Hematopoietic multipotent progenitor cell treated with erythropoietin and hydrocortisone succinate and interleukin-3 and kit ligand, for 8 days (in vitro differentiated cells): ENCODE measurements at places on chromosomes 3 and 15.

- no peak for DNase-seq
These were observed 10.0 kb upstream of the ST6GAL1 start for GRCh38 chr3:186920301-186920700.

GRCh38 chr3:22858486-22858885 is 344.6 kb upstream of the UBE2E2 start:
- DNase-seq = no peak

GRCh38 chr3:190601622-190602021 is 87.7 kb downstream of the IL1RAP start:
- no peak for DNase-seq

DNA sequence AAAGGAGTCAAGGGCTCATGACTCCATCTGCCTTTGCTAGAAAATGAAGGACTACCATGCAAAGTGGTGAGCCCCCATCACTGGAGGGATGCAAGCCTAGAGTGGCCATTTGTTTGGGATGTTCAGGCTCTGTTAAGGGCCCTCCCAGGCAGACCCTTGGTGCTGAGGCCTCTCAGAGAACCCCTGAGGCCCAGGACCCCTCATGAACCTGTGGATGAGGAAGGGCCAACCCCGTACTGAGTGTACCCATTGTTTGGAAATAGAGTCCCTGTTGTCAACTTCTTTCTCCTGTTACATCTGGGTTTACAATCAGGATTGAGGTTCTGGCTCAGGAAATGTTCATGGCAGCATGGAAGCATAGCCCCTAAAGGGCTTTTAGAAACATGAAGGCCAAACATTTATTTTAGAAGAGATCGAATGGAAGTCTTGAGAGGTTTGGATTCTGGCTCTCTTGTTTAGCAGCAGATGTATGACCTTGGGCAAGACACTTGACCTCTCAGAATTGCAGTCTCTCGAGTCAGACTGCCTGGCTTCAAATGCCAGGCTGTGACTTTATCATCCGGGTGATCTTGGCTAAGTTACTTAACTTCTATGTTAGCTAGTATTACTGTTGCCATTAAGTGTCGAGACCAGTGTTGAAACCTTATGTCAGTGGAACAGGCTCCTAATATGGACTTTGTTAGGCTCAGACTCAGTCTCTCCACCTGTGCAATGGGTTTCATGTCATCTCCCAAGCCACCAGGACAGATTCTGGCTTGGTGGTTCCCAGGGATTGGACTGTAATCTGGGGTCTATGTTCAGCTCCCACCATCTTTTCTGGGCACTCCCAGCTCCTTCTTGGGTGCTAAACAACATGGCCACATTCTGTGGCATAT is 12.4 kb downstream of the ITGA11 start:
- DNase-seq = no peak

DNA sequence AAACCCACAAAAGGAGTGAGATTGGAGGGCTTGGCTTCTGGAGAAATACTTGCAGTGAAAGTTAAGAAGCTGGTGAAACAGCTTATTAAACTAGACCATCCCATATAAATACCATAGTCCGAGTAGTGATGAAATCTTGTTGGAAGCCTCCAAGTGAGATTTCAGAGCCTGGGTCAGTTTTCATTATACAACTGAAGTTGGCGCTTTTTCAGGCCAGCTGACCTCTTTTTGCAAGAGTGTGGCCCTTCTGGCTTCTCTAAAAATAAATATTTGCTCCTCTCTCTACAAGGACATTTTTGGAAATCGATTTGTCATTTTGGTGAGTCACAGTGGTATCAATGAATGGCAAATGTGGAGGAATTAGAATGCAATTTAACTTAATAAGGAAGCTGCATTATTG is 51.2 kb upstream of the THRB start:
- DNase-seq = no peak

GRCh38 chr3:39387411-39387975 is 4.3 kb downstream of the SLC25A38 start:
- DNase-seq = peak; percentile 96

DNA sequence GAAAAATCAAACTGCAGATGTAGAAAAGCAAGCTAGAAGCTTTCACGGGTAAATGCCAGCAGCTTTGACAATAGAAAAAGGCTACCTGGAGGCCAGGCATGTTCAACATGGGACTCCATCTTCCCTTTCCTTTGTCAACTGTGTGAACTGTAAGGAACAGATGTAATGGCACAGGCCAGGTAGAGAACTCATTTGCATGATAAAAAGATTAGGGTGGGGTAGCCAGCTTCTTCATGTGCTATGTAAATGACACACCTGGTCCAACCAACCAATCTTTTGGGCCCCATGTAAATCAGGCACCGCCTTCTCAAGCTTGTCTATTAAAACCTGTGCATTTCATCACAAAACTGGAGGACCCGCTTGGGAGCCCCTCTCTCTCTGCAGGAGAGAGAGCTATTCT is 686.5 kb upstream of the GOLIM4 start:
- DNase-seq = no peak

DNA sequence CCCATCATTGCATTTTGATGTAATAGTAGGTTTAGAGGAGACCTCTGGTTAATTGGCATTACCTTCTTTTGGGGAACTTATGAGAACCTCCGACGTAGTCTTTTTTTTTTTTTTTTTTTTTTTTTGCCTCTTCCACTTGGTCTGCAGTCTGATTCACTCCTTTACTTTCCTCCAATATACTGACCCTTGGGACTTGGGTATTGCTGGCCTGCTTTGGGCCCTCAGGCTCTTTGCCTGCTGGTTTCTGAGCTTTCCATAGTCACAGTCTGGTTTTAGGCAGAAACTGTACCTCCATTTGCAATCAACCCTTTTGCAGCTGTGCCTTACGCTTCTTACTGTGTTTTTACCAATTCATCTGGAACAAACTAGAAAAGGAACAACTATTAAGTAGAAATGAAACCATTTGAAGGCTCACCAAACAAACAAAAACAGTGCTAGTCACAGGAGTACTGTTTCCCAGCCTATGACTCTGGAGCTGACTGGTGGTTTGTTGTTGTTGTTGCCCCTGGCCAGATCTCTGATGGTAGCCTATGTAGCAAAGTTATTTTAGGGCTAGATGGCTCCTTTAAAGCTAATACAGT is 272.8 kb downstream of the BBX start:
- DNase-seq = no peak

GRCh38 chr3:10344147-10344943 is 23.4 kb upstream of the SEC13 start:
- peak; percentile 37 for DNase-seq

- no peak for DNase-seq
These were observed 894.6 kb downstream of the PLOD2 start for GRCh38 chr3:145266368-145266767.

- no peak for DNase-seq
These were observed 802 bp upstream of the NECTIN3 start for GRCh38 chr3:111070772-111071256.

DNA sequence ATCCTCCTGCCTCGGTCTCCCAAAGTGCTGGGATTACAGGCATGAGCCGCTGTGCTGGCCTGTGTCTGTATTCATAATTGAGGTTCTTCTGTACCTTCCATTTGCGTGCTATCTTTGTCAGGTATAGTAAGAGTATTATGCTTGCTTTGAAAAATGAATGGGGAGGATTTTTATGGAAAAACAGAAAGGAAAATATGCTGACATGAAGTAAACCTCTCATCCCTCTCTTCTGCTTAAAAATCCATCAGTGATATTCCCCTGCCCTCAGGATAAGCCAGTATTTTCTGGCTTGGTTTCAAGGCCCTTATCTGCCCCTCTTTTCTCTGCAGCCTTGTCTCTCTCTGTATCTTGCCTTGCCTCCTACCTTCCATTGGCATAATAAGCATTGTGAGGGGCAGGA is 80.7 kb downstream of the NR1D2 start:
- no peak for DNase-seq

DNA sequence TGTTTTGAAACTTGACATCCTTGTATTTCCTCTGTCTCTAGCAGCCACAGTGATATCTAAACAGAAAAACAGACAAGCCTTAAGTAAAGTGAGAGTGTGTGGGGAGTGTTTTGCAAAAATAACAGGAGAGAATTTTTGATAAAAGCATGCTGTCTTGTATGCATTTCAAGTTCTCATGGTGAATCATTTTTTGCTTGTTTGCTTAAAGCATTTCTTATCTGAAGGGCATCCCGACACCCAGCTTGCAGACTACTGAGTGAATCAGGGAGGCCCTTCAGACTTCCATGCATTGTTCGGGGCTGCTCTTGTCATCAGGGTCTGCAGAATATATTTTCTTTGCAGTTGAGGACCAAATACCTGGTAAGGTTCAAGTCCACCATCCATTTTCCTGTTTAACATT is 8.5 kb downstream of the CGNL1 start:
- no peak for DNase-seq

- no peak for DNase-seq
These were observed 48.7 kb downstream of the CHSY1 start for GRCh38 chr15:101203029-101203573.

DNA sequence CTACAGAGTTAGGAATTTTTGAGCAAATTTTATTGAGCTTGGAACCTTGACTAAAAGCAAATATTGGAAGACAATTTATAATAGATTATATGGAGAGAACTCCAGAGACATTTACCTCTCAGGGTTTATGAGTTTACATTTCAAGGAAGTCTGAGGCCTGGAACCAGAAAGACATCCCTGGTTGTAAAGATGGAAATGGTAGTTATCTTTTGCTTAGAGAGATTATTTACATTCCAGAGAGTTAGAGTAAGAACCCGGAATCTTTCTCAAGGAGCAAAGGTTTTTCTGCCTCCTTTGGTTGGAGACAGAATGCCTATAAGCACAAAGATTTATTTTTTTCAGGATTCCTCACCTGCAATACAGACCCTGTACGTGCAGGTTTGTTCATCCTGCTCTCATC is 458.1 kb downstream of the TBL1XR1 start:
- no peak for DNase-seq

DNA sequence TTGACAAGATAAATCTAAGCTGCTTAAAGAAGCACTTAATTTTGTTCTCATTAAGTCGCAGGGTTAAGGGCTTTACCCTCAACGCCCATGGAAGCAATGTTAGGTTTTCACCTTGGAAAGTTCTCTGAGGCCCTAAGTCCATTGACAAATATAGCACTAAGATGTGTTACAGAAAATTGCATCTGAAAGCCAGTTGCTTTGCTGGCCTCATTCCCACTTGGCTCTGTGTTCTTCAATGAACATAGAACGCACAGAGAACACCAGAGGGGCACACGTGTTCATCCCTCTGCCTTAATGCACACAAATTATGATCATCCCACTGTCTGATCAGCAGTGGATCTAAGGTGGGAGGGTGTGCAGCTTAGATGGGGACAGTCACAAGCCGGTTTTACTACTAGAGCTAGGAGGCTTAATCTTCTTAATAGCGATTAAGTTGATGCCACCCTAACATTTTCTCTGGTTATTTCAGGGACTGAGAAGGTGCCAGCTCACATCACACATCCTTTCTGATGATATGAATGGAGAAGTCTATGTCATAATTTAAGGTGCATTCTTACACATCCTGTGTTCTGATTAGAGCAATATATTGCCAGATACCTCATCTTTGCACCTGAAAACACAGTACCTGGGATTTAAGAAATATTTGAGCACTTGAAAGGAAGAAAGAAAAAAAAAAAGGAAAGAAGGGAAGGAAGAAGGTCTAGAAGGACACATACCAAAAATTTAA is 224.4 kb upstream of the ICE2 start:
- DNase-seq = no peak

DNA sequence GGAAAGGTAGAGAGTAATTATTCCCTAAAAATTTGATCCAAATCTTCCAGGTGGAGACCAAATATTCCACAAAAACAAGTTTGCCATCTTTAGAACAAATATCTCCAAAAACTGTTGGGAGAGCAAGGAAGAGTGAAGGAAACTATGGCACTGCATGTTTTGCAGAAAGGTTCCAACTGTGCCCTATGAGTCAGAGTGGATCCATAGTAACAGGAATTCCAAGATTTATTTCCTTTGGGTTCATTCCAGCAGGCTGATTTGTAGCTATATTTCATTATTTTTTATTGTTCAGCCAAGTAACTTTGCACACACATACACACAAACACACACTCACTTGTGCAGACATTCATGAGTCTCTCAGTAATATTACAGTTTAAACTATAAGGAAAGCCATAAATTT is 459.7 kb upstream of the EPHA6 start:
- DNase-seq = no peak

DNA sequence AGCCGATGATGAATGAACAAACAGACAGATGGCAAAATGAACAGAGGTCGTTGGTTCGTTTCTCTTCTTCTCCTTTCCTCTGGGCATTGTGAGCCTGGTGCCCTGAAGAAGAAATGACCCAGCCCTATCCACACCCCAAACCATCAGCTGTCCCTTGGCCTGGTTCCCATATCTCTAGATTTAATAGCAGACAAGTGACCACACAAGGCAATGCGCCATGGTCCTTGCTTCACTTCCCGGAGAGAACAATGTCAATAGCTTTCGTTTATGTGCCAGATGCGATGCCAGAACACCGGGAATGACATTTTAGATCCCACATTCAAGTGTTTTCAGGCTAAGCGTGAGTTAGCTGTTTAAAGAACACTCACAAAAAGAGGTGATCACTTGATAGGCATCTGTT is 17.7 kb downstream of the POC1A start:
- DNase-seq = no peak

- DNase-seq = no peak
These were observed 93.8 kb downstream of the DUT start for GRCh38 chr15:48425051-48425450.

GRCh38 chr3:108493862-108494261 is 16.5 kb downstream of the MYH15 start:
- peak; percentile 16 for DNase-seq

DNA sequence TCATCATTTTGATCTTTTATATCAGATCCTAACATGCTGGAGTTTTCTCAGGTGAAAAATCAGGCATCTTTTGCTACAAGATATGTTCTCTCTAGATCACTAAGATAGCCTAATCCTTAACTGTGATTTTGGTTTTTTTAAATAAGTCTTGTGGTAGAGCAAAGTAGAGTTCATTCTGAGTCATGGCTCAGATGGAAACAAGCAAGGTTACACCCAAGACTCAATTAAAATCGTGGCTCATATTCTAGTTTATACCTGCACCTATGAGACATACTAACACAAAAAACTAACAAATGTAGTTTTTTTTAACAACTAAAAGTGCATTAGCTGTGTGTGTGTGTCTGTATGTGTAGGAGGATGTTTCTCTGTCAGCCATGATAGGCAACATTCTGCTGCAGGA is 428.2 kb downstream of the NLGN1 start:
- no peak for DNase-seq

DNA sequence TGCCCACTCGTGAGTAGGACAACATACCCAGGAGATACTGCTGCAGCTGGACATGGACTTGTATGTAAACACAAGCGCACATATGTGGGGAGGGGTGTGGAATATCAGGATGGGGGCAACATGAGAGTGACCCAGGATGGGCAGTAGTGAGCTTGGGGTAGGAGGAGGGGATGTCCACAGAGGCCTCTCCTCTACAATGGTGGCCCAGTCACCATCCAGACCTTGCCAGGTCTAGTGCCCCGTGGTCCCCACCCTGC is 266 bp upstream of the ZBTB47 start:
- DNase-seq = no peak

- DNase-seq = no peak
These were observed 101.3 kb upstream of the CMC1 start for GRCh38 chr3:28139967-28140634.
